ENCODE measurements at places on chromosomes 2 and 18. TPM values are rescaled to one million over a fixed set of nuclear protein-coding genes. Genes with fewer than 3 reads are reported as not detected.

GRCh38 chr18:46942646-46943045 is 25.2 kb downstream of the KATNAL2 start:
- DNase-seq, result no peak

GRCh38 chr2:6812857-6813530 is 52.7 kb downstream of the CMPK2 start:
- DNase-seq, result no peak

DNA sequence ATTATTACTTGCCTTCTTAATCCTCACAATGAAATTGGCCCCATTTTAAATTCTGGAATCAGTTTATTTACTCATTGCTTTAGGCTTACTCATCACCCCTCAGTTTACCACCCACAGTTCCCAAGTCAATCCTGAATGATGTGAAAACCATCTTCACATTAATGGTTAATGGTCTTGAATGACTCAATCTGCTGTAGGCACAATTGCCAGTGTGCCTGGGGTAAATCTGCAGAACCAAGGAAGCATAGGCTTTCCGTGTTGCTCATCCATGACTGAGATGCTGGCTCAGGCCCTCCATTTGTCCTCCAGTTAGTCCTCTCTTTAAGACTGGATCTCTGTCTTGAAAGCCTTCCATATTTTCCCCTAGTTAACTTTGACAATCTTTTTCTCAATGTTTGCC is 164.5 kb downstream of the PMAIP1 start:
- no peak for DNase-seq

DNA sequence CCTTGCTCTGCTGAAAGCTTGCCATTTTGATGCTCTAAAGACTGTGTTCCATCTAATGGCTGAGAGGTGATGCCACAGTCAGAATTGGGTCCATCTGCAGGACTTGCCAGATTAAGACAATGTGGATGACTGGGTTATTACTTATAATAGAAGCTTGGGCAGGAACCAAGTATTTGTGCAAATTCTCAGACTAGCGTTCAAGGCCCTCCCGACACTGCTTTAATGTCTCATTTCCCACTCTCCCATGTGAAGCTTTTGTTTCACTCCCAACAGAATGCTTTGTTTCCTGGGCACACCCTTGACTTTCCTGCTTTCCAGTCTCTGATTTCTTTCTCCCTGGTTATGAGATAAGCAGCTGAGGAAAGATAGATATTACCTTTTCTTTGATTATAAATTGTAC is 215.8 kb downstream of the KCNS3 start:
- no peak for DNase-seq

GRCh38 chr2:207225773-207226172 is 60.0 kb upstream of the KLF7 start:
- DNase-seq, result no peak

The FAM228B gene
- 15.6 TPM for polyA plus RNA-seq

The GLI2 gene
- polyA plus RNA-seq, result 10.8 TPM

The CXCR2 gene
- 0.18 TPM for polyA plus RNA-seq

The CTLA4 gene
- polyA plus RNA-seq, result not detected

Measured in hindlimb muscle (tissue), 1 donor.